ENCODE measurements at places on chromosomes 1 and 21.

DNA sequence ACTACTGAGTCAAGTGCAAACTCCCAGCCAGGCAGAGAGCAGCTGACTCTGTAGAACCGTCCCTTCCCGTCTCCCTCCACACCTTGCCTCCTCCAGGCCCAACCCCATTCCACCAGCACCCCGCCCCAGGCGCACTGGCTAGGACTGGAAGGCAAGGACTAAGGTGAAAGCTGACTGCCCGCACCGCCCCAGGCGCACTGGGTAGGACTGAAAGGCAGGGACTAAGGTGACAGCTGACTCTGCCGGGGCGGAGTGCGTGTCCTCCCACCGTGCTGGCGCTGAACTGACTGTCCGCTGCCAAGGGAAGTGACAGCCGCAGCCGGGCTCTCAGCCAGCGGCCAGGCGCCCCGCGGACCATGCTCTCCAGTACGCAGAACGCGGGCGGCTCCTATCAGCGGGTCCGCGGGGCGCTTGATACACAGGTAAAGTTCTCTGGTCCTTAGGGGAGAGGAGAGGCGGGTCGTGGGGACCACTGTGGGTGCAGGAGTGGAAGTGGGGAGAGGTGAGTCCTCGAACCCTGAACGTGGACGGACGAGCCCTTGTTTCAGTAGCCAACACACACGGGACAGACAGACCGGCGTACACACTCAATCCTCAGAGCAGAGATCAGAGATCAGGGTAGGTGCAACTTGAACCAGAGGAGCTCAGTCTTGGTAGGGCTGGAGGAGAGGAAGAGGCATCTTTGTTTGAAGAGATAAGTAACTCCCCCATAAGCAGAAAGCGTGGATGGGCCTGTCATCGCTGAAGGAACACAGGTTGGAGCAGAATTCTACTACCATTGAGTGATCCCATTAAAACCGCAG, 58.0 kb downstream of the RBM11 start:
- DNase-seq = no peak

DNA sequence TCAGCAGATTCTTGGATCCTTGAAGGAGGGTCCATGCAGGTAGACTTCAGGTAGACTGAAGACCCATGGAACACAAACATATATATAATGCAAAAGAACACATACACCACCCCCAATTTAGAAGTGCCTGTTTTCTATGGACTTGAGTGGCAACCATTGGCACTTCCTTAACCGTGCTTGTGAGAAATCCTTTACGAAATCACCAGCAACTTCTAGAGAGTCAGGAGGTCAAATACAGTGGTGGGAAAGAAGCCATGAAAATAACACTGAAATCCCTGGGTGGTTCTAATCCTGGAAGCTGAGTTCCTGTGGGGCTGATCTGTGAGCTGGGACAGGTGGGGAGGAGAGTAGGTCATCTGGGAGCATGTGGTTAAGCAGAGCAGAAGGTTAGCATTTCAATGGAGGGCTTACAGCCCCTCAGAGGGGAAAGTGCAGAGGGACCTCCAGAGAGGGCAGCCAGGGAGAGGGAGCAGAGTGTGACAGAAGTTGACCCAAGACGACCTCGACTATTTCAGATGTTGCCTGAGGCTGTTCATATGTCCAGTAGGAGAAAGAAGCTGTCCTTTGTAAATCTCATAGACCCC, 13.0 kb upstream of the IL10 start:
- DNase-seq = no peak

DNA sequence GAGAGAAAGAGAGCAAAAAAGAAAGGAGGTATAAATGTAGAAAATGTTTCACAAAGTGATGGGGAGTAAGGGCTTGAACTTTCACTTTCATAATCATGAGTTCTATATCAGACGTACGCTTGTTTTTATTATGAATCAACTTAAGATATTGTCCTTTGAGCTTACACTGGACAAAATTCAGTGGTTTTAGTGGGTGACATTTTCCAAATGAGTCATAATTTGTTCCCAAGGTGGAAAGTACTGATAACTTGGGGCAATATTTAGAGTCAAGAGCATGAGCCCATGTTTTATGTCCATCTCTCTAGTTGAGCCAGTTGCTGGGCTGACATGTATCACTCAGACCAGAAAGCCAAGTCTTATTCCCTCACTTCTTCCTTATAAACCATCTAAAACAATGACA, 161.6 kb downstream of the CHRM3 start:
- DNase-seq = no peak

DNA sequence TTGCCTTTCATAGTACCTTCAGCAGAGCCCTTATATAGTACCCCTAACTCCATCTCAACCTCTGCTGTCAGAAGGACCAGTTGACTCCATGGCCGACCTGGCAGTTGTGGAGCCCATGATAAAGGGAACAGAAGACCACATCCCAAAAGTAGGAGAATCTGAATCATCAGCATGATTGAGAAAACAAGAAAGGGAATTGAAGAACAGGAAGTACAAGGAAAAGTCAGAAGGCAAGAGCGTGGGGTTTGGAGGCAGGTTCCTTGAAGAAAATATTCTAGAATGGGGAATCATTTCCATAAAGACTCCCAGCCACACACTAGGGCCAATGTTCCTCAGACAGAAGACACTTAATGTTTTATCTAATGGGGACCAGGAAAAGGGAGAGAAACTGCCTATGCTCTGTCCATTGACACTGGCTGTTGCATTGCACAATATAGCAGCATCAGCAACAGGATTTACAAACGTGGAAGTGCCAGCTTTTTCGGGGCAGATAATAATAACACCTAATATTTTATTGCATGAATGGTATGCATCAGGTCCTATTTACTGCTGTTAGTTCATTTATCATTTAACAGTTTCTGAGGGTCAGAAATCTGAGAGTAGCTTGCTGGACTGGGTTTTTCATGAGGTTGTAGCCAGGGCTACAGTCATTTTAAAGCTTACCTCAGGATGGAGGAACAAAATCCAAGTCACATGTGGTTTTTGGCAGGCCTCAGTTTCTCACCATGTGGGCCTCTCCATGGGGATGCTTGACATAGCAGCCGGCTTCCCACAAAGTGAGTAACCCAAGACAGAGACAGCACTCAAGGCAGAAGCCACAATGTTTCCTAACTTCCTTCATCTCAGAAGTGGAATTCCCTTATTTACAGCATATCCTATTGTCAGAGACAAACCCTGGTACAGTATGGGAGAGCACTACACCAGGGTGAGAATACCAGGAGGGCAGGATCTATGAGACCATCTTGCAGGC, 483.4 kb downstream of the PLPP3 start:
- no peak for DNase-seq

- DNase-seq = no peak
Measured at GRCh38 chr1:8426996-8427395, 109.1 kb downstream of the SLC45A1 start.

DNA sequence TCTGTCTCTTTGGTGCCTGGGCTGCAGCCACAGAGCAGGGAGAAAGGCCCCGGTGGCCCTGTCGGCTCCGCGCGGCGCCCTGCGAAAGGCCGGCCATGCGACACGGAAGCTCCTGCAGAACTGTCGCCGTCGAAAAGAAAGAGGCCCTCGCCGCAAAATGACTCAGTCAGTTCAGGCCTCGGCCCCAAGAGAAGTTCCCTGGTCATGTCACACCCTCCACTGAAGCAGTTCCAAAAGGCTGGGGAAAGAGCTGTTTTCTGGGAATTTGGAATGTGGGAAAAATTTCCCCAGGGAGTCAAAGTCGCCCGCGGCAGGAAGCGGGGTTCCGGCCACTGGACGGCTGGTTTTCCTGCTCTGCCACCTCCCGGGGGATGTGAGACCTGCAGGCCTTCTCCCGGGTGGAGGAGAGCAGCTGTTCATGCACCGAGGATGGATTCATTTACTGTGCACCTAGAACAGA, 115.8 kb upstream of the ZNF678 start:
- no peak for DNase-seq

DNA sequence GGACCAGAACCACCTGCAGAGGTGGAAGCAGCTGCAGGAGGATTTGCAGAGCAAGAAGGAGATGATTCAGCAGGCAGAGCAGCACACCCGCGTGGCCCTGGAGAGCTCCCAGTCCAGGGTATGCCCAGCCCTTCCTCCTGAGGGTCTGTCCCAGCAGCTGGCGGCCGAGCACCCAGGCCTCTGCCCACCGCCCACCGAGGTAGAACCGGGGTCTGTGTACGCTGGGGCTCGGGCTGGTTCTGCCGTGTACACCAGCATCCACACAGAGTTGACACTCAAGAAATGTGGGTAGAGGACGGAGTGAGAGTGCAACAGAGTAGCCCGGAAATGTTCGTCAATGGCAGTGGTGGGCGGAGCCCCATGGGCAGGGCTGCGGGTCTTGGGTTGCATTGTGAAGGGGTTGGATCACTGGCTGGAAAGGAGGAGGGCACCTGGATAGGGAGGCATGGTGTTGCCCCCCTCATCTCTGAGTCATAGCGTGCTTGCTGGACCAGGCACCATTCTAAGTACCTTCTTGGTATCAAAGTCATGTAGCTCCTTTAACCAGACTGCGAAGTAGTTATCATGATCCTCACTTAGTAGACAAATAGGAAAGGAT, 5.1 kb upstream of the SMIM1 start:
- no peak for DNase-seq

- DNase-seq = no peak
Measured at GRCh38 chr1:50930193-50930592, 29.9 kb downstream of the FAF1 start.

DNA sequence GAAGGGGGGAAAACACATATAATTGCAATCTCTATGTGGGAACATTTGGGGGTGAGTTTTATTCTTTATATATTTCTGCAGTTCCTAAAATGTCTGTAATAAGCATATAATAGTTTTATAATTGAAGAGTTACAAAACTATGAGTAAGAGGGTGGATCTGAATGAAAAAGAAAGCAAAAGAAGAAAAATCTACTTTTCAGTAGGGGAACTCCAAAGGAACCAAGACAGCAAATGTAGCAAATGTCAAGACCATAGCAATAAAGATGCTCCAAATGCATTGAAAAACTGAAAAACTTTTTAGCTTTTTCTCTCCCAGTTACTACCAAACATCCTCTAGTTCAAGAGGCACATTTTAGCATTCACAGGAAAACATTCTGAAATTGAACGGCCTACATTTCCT, 434.8 kb downstream of the LMO4 start:
- DNase-seq = no peak

GRCh38 chr1:204870160-204870912, at the start of gene NFASC:
Gene NFASC, plus strand, starts transcription at chr1:204870862. Its CDS starts 73,454 bp downstream, at chr1:204944316.
- no peak for DNase-seq

GRCh38 chr21:46264690-46265144, 20.7 kb downstream of the MCM3AP start:
- no peak for DNase-seq

DNA sequence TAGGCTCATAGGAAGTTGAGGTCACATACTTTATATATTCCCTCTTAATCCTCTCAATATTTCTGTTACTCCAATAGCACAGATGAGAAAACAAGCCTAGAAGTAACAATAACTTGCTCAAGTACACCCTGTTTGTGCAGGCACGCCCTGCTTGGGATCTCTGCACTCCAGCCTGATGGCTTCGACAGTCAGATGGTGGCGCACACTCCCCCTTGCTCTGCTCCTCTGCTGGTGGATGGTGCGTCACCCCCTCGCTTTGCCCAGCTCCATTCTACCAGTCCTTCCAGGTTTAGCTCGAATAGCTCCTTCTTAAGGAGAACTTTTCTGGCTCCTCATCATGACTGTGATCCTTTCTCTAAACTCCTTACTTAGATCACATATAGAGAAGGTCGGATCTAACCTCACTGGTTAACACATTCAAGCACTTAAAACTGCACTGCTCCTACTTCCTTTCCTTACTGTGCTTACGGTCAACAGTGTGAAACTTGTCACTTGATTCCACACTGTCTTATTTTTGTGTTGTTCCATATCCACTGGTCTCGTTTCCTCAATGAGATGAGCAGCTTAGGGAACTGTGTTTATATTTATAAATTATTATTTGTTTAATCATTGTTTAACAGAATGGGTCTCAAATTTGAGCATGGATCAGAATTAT, 3.0 kb downstream of the TSPAN2 start:
- no peak for DNase-seq

DNA sequence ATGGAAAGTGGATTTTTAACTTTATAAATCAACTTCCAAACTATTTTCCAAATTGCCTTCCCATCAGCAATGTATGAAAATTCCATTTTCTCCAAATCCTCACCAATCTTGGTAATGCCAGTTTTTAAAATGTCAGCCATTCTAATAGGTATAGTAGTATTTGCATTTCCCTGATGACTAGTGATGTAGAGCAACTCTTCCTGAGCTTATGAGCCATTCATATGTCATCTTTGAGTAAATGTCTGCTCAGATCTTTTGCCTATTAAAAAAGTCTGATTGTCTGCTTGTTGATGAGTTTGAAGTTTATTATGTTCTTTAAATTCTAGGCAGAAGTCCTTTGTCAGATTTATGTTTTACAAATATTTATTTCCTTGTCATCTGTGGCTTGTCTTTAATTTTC, 54.7 kb downstream of the KDM1A start:
- no peak for DNase-seq
